Renal cortical epithelial cell (primary cell): ENCODE measurements at places on chromosomes 6 and 20.
A peak's percentile ranks its signal among the peaks of the same experiment; 100 is the strongest.

- no peak for DNase-seq
Measured at GRCh38 chr20:25220021-25220730, 24.7 kb downstream of the ENTPD6 start.

DNA sequence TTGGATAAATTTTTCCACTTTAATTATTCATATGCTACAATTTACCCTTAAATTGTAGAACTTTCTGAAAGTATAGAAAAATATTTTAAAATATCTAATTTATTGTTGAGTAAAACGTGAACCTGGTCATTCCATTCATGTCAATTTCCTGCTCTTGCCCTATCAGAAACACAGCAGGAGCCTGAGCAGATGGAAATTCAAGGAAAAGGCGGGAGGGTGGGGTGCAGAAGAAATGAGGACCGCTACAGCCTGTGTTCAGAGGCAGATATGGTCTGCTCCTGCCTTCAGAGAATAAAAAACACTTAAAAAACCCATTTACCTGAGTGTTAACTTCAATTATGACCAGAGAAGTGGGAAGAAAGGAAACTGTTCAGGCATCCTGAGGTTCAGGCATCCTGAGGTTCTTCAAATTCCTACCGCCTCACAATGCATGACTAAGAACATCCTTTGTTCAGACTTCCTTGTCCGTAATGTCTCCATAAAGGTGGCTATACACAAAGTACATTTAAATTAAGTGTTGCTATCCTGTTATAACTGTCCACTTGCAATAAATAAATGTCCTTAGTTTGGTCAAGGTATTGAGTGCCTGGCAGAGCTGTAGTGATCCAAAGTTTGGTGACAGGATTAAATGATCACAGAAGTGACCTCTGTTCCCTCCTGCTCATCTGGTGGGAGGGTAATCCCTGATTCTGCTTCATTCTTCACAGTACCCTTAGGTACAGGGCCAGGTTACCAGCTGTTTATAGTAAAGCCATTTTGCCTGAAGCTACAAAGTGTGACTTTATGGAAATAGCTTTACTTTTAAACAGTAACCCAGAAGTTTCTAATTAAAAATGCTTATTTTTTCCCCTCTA lies 109.1 kb downstream of the MAN1A1 start:
- peak; percentile 86 for DNase-seq

- DNase-seq: no peak
Measured at GRCh38 chr20:63881451-63882226, 13.3 kb upstream of the DNAJC5 start.

- DNase-seq: no peak
Measured at GRCh38 chr20:49228676-49229075, 9.5 kb downstream of the DDX27 start.

DNA sequence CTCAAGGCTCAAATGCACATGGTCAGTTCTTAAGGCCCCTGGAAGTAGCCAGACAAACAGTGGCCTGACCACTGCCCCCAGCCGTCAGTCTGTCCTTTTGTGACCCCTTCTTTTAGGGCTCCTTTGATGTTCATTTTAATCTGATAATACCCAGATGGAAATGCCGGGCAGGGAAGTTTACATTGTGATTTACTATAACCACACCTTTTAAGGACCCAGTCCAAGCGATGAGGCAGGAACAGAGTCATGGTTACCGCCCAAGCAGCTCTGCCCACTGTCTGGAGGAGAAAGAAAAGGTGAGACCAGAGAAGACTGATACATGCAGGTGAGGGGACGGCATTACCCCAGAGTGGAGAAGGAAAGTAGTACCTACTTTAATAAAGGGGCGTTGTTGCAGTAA lies 110.6 kb downstream of the PLEKHG1 start:
- DNase-seq: no peak

- DNase-seq: no peak
Measured at GRCh38 chr6:128259730-128260685, 260.4 kb downstream of the PTPRK start.

DNA sequence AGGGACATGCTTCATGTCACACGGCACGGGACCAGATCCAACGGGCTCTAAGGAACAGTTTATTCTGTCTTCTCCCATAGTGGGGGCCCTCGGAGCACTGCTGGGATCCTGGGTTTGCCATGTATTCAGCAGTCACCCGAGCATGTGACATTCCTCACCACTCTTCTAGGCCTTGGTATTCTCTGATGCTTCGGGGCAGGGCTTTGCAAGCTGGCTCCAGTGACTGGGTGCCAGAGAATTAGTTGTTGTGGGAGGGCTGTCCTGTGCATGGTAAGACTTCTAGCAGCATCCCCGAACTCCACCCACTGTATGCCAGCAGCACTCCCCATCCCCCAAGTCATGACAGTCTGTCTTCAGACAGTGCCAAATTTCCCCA lies 5.4 kb downstream of the CCN5 start:
- peak; percentile 89 for DNase-seq

DNA sequence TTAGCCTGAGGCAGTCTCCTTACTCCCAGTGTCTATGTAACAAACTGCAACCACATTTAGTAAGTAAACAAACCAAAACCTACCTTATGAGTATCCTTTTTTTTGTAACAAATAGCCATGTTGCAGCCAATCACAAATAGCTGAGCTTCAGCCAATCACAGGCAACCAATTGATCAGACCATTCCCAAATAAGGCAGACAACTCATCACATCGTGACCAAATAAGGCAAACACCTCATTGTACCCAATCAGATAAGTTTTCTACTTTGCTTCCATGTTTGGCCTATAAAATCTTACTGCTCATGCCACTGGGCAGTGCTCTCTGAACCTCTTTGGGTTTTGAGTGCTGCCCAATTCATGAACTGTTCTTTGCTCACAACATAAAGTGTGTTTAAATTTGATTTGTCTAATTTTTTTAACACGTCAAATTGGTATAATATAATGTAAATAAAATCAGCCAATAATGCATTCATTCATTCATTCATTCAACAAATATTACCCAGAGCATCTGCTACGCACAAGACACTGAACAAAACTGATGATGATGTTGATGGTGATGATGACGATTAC lies 117.8 kb downstream of the BCAS1 start:
- DNase-seq: no peak

DNA sequence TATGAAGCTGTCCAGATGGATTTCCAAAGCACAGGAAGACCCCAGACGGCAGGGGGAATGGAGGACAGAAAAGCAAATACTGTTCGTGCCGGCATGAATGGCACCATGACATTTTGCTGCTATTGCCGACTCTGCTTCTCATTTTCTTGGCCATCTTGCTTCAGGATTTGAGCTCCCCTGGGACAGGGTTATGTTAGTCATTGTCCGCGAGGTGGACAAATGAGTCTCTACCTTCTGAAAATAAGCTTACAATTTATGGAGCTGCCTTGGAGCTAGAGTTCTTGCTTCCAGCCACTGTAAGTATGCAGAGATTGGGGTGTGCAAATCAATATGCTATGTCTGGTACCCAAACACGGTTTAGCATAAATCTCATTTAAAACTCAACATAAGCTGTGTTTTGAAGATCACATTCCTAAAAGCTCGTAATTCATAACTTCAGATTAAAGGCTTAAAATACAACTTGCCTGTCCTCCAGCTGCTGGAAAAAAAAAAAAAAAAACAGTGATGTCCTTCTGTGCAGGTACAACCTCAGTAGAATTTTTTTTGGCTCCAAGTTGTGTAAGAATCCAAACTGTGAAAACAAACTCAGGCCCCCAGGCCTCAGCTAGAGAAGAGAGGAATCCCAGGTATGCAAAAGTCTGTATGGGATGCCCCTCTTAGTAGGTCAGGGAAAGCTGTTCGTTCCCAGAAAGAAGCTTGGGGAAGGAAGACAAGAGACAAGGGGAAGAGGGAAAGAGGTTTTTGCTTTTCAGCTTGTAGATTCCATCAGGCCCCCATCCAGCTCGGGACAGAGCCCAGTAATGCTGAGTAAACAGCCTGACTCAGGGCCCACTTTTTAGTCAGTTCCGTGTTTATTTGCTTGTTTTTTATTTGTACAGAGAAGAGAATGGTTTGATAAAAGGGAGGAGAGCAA lies 184.2 kb upstream of the FOXA2 start:
- DNase-seq: peak; percentile 13
